G401 (cell line): ENCODE measurements at places on chromosomes 13 and 19. TPM values are rescaled to one million over a fixed set of nuclear protein-coding genes. Genes with fewer than 3 reads are reported as not detected.

GRCh38 chr19:2846180-2846894, 5.1 kb downstream of the ZNF555 start:
- DNase-seq: no peak

DNA sequence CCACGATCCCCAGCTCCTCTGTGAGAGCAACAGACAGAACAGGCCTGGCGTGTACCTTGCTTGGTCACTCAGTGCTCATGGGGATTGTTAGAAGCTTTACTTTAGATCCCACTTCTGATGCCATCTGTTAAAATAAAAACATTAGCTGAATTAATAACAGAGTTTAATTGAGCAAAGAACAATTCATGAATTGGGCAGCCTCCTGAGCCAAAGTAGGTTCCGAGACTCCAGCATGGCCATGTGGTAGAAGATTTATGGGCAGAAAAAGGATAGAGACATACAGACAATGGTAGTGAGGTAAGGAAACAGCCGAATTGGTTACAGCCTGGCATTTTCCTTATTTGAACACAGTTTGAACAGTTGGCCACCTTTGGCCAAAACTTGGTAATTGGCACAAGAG, 223.9 kb upstream of the TRPC4 start:
- no peak for DNase-seq

DNA sequence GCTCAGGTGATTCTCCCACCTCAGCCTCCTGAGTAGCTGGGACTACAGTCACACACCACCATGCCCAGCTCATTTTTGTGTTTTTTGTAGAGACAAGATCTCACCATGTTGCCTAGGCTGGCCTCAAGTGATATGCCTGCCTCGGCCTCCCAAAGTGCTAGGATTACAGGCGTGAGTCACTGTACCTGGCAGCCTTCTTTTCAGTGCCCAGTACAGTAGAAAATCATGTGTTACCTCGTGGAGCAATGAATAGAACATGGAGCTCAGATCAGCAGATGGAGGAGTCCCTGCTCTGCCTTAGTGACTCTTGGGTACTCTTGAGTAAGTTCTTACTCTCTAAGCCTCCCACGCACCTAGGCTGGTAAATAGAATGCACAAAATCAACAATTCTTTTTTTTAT, 44.7 kb downstream of the THSD1 start:
- no peak for DNase-seq

DNA sequence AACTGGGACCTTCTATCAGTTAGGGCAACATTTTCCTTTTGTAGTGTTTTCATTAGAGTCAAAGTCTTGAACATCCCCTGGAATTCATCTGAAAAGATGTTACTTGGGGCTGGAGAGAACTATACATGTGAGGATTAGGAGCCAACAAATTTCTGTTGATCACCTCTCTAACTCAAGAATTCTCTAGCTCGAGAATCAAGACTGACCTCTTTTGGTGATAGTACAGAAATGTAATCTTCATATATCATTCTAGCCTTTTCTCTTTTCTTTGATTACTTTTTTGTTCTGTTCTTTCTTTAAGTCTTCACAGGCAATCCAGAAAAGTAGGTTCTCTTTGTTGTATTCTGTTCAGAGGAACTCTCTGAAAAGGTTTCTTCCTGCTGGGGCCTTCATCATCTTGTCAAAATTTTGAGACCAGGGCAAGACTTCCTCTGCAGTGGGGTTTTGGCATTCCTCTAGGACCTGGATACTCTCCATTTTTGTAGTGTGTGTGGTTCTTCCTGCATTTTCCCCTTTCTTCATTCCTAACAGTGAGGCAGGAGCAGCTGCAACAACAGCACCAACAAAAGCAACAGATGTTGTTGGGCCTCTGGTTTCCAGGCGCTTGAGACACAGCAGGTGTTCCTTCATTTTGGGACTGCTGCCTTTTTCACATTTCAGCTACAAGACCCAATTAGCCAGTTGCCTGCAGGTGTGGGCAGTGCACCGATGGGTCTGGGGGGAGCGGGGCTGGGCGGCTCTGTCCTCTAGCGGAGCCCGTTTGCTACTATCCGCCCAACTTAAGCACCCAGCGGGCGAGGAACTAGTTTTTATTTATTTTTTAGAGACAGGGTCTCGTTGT, 26.2 kb downstream of the ELF1 start:
- no peak for DNase-seq

GRCh38 chr13:49641801-49642291, 13.5 kb downstream of the ARL11 start:
- no peak for DNase-seq

GRCh38 chr19:4732680-4733114, 9.1 kb upstream of the DPP9 start:
- peak; percentile 85 for DNase-seq

DNA sequence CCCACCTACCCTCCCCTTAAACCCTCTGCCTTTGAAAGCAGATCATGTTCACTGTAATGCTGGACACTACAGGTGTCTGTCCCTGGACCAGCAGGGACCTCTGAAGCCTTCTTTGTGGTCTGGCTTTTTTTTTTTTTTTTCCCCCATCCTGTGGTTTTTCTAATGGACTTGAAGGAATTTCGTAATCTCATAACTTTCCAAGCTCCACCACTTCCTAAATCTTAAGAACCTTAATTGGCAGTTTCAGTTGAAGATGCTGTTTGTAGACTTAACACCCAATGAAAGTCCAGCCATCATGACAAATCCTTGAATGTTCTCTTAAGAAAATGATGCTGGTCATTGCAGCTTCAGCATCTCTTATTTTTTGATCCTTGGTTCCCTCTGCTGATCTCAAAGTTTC, 45.0 kb upstream of the LRCH1 start:
- DNase-seq: no peak

GRCh38 chr13:67229481-67230403, at the start of gene PCDH9:
TSS of gene PCDH9 (minus strand) at chr13:67230336. CDS start at chr13:67228440, 1,896 bp downstream.
- peak; percentile 86 for DNase-seq

GRCh38 chr19:29650772-29651387, 14.4 kb upstream of the PLEKHF1 start:
- no peak for DNase-seq

DNA sequence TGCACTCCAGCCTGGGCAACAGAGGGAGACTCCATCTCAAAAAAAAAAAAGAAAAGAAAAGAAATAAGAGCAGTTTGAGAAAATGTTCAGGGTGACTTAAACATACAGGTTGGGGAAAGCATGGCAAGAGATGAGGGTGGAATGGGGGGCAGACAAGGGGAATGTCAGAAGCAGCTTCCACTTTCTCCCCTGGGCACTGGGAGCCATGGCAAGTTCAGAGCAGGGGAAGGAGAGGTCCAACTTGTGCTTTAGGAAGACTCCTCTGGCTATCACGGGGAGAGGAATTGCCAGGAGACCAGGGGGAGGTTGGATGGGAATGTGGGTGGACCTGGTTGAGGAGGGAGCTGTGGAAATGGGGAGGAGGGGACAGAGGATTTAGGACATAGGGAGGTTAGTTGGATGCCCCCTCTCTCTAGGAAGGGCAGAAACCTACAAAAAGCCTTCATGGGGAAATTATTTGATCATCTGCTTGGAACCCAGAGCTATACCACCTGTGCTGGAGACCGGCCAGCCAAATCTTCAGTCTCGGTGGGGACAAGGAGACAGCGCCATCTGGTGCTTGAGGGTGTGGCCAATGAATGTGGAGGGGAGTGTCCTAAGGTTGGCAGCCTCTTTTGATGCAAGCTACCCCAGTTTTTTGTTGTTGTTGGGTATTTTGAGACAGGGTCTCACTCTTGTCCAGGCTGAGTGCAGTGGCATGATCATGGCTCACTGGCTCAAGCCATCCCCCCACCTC, 7.3 kb upstream of the STRN4 start:
- peak; percentile 84 for DNase-seq

DNA sequence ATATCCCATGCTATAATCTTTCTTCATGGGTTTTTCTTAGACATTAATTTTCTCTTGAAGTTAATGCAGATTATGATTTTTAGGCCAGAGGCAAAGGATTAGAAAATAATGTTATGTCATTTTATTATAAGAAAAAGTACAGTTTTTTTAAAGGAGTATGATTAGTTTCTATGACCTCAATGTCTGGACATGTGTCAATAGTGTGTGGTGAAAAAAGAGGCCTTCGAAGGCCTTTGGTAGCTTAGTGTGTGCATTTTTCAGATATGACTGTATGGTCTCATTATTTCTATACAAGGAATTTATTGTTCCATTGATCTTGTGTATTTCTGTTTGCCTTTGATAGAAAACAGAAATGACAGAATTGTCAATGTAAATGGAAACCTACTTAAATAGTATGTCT, 195.6 kb downstream of the GPC5 start:
- no peak for DNase-seq

- peak; percentile 90 for DNase-seq
Measured at GRCh38 chr19:50050406-50051227, 24.8 kb downstream of the ZNF473 start.

- no peak for DNase-seq
Measured at GRCh38 chr13:48733739-48734335, 80.1 kb downstream of the CYSLTR2 start.

DNA sequence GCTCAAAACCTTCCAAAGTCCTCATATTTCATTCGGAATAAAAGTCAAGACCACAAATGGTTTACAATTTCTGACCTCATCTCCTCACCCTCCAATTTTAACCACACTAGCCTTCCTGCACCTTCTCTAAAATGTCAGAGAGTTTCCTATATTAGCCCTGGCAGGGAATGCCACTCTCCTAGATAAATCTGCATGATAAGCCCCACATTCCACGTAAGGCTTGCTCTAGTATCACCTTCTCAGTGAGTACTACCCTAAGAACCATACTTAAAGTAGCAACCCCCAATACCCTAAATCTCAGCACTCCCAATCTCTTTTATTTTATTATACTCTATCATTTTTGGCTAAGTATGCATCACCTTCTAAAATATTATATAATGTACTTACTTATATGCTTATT, 100.5 kb upstream of the SLITRK5 start:
- DNase-seq: no peak

GRCh38 chr13:49545661-49546060, 39.7 kb downstream of the RCBTB1 start:
- DNase-seq: no peak

- no peak for DNase-seq
Measured at GRCh38 chr13:46134961-46135522, 30.2 kb upstream of the CPB2 start.

Gene CRX
- 0.34 and 0.68 TPM in 2 replicates for total RNA-seq

Gene DCLK1
- not detected in 2 replicates for total RNA-seq

Gene PSG7
- 31.0 and 50.0 TPM in 2 replicates for total RNA-seq

Gene URAD
- not detected in 2 replicates for total RNA-seq

Gene NLRP4
- 0.07 TPM in 1 of 2 replicates, not detected in the other for total RNA-seq

Gene ASPDH
- total RNA-seq: not detected in 2 replicates

Gene CCDC169
- total RNA-seq: not detected in 2 replicates

Gene SBK2
- total RNA-seq: 1.9 and 3.6 TPM in 2 replicates

Gene ZNF714
- 18.2 and 39.3 TPM in 2 replicates for total RNA-seq

Gene COL4A2
- 0.12 and 6.1 TPM in 2 replicates for total RNA-seq

Gene RUVBL2
- total RNA-seq: 426 and 535 TPM in 2 replicates
